Glutamatergic neuron (in vitro differentiated cells): ENCODE measurements at places on chromosomes 13 and 19. TPM values are rescaled to one million over a fixed set of nuclear protein-coding genes. Genes with fewer than 3 reads are reported as not detected.
A peak's percentile ranks its signal among the peaks of the same experiment; 100 is the strongest.

FPR1 gene
- total RNA-seq: not detected

TMEM86B gene
- total RNA-seq: 7.6 TPM

GRCh38 chr19:22617614-22618320 is 16.4 kb upstream of the ZNF492 start:
- DNase-seq: no peak

DNA sequence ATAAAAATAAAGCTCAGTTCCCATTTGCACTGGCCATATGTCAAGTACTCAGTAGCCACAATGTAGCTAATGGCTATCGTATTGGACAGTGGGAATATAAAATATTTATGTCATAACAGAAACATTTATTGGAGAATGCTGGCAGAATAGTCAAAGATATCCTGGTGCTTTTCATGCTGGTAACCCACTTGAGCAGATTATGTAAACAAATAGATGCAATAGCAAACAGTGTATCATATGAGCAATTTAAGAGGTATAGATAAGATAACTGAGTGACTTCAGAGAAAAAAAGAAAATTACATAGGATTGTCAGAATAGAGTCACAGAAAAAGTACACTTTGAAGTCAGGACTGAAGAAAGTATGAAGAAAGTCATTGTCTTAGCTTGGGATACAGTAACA is 426.6 kb downstream of the NDFIP2 start:
- no peak for DNase-seq

GRCh38 chr13:102402290-102402689 is 442 bp upstream of the FGF14 start:
- peak; percentile 77 for DNase-seq

- DNase-seq: no peak
Observed at GRCh38 chr19:4032436-4032835, 24.9 kb downstream of the PIAS4 start.

GRCh38 chr13:50352720-50353480 is 337.7 kb downstream of the KCNRG start:
- DNase-seq: no peak

GRCh38 chr13:52644108-52644507 is 1.9 kb downstream of the HNRNPA1L2 start:
- no peak for DNase-seq

GRCh38 chr13:113120300-113121182 is 2.1 kb upstream of the F10 start:
- peak; percentile 7 for DNase-seq
